CD4-positive, alpha-beta T cell treated with Interleukin-17A for 1 hour (primary cell): ENCODE measurements at places on chromosomes 16 and 17.

DNA sequence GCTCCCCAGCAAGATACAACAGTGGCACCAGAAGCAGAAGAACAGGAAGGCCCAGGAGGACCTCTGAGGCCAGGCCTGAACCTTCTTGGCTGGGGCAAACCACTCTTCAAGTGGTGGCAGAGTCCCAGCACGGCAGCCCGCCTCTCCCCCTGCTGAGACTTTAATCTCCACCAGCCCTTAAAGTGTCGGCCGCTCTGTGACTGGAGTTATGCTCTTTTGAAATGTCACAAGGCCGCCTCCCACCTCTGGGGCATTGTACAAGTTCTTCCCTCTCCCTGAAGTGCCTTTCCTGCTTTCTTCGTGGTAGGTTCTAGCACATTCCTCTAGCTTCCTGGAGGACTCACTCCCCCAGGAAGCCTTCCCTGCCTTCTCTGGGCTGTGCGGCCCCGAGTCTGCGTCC is 11.9 kb downstream of the CES3 start:
- DNase-seq, result no peak

- no peak for DNase-seq
These were observed 5.5 kb downstream of the PRR29 start for GRCh38 chr17:64003526-64004121.

DNA sequence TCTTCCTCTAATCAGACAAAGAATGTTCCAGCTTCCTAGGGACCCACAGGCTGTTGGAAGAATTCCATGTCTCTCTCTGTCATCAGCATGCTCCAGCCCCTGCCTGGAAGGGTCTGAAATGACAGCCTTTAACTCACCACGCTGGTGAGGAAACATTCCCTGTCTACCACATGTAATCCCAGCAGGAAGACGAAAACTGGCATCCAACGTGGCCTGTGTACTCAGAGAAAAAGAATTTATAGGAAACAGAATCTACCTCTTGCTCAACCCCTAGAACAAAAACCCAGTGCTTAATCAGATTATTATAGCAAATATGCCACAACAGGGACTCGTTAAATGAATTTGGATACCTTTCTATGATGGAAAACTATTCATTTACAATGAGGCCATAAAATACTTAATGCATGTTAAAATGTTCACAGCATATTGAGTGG is 147.3 kb upstream of the FOXF1 start:
- no peak for DNase-seq

DNA sequence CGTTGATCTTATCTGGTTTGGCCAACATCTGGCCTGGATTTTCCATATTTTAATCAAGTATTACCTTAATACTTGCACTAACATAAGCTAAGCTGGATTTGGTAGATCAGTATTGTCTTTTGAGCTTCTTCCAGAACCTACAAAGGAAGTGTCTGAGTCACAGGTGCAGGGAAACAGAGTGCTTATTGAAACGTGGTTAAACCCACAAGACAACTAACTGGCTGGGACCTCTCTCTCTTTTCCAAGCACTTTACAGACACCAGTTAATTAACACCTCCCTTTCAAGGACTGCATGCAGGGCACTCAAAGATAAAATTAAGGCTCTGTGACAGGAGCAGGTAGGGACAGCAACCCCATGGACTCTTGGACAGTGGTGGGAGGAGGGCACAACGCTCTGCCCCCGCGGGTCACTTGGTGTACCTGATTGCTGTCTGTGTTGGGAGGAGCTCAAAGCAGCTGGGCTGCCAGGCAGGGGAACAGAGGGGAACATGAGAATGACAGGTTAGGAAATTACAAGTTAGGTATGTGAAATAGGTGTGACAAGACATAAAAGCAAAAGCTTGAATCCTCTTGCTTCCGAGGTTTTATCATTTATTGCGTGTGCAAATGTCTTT is 133.7 kb upstream of the MON1B start:
- DNase-seq, result no peak

GRCh38 chr16:1078579-1079021 is 6.1 kb downstream of the SSTR5 start:
- no peak for DNase-seq

GRCh38 chr16:68041783-68042182 is 18.7 kb downstream of the DUS2 start:
- no peak for DNase-seq

- no peak for DNase-seq
These were observed 608.9 kb upstream of the SALL1 start for GRCh38 chr16:51759999-51760398.

DNA sequence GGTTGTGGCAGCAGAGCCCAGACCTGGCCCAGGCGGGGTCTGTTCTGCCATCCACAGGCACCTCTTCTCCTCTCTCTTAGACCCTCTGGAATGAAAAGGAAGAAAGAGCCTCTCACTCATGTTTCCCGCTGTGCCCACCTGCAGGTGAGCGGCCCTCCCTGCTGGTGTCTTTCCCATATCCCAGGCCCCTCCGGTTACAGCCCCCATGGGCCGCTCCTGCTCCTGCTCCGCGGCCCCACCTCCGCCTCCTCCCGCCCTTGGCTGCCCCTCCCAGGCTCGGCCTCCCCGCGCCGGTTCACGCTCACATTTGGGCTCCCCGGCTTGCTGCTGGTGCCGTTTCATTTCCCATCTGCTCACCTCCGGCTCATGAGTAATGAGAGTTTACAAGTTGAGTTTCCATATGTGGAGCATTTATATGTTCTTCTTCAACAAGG is 98.7 kb upstream of the SDK2 start:
- DNase-seq, result no peak

GRCh38 chr17:27349540-27350021 is 55.7 kb downstream of the WSB1 start:
- no peak for DNase-seq

DNA sequence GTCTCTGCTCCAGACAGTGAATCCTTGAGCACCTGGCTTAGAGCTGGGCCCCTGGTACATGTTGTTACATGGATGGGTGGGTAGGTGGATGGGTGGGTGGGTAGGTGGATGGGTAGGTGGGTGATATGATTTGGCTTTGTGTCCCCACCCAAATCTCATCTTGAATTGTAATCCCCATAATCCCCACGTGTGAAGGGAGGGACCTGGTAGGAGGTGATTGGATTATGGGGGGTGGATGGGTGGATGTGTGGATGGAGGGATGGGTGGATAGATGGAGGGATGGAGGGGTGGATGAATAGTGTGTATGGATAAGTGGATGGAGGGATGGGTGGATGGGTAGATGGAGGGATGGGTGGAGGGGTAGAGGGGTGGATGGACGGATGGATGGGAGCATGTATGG is 26.6 kb upstream of the NPTX1 start:
- DNase-seq, result no peak

DNA sequence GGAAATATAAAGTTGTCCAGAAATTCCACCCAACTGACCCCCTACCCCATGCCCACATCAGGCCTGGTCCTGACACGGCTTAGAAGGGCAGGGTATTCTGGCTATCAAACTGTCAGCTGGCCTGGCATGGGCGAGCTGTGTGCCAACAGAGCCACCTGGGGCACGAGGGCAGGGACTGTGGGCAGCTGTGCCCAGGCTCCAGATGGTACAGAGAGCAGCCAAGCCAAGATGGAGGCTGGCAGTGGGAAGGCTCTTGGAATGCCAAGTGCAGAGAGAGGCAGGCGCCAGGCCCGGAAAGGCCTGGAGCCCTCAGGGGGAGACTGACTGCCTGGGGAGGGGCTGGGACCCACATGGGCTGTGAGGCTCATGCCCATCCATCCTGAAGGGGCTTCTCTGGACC is 24.3 kb upstream of the PHF12 start:
- no peak for DNase-seq

DNA sequence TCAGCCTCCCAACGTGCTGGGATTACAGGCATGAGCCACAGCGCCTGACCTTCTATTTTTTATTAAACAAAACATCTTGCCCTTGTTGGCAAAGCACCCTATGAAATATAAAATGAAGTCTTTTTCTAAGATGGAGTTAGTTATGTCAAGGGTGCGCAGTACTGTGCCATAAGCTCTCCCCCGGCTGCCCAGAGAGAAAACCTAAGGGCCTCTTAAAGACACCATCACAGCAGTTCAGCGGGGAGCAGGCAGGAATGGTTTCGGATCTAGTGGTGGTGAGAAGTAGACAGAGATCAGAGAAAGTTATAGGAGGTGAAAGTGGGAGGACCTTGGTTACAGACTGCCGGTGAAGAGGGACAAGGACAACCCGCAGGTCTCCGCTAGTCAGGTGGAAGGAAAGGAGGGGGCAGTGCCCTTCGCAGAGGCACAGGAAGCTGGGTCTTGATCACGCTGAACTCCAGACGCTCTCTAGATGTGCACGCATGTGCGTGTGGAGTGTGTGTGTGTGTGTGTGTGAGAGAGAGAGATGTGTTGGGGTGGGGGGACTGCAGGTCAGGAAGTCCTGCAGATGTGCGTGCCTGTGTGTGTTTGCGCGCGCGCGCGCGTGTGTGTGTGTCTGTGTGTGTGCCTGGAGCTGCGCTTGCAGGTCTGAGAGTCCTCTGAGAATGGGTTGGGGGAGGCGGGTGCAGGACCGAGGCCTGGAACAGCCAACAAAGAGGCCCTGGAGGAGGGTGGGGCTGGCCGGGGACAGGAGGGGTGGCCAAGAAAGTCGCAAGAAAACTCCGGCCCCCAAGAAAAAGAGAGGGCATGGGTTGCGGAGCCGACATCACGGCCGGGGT is 748 bp upstream of the CMTM3 start:
- peak; percentile 88 for DNase-seq

- DNase-seq, result no peak
These were observed 20.3 kb upstream of the SLC52A1 start for GRCh38 chr17:5055543-5055942.

DNA sequence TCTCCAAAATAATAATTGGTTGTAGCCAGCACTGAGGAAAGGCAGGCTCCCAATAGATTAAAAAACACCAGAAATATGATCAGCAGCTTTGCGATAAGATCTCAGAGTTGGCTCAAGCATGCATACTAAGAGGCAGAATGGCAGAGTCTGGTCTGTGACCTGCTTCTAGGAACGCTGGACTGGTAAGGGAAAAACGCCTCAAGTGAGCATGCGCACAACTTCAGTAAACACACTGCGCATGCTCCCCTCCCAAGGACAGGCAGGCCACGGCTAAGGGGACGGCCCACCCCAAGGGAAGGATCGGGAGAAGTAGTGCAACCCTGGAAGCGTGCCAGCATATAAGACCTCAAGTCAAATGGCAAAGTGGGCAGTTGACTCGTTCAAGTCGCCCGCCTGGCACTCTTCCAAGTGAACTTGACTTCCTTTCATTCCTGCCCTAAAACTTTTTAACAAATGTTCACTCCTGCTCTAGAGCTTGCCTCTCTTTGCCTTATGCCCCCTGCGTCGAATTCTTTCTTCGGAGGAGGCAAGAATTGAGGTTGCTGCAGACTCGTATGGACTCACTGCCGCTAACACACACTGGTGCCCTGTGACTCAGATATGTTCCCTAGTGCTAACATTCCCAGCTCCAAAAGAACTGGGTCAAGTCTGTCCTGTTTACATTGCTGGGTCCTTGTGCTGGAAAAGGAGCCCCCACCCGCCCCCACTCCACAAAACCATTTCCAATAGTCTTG is 22.4 kb upstream of the PRM1 start:
- DNase-seq, result no peak

- no peak for DNase-seq
These were observed 2.1 kb upstream of the CAMKK1 start for GRCh38 chr17:3894911-3895343.

DNA sequence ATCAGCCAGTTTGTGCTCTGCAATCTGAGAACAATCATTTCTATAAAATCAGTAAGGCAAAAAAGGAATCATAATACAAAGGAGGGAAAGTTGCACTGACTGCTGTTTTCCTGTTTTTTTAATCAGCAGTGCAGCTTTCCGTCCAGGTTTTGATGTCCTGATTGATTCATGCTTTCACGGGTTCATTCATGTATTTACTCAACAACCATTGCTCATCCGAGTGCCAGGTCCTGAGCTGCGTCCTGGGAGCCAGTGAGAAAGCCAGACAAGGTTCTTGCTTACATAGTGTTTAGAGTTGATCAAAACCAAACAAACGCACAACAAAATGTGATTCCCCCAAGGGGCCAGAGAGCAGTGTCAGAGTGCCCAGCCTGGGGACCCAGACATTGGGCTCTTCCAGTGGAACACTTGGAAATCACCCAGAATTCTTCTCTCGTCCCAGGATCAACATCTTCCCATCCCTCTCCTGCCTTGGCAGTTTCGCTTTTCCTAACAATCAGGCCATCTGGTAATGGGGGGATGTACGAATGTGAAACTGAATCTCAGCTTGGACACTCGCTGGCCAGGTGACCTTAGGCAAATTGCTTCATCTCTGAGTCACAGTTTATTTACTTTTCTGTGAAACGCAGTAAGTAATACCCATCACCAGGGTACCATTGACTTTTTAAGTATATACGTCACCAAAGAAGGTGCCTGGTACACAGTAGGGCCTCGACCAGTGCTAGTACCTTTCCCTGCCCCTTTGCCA is 13.3 kb upstream of the C1QL1 start:
- DNase-seq, result no peak
